ENCODE measurements at places on chromosomes 6 and 20.
A peak's percentile ranks its signal among the peaks of the same experiment; 100 is the strongest.

GRCh38 chr6:170225852-170226417 is 64.9 kb downstream of the DLL1 start:
- DNase-seq, result no peak

DNA sequence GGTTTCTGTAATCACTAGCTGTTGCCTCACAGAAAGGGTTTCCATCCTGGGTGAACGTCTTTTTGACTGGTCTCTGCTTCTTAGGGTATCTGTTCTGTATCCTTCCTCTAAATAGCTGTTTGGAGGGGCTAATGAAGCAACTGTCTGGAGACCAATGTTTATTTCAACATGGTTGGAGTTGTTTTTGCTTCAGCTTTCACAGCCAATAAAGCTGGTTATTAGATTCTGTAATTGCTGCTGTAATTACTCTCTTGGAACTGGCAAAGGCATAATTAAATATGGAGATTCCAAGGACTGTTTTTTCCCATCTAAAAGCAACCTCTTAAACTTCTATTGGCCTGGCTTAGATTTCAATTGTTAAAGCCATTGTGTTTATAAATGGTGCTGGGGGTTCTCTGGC is 31.9 kb downstream of the CHMP4B start:
- DNase-seq, result no peak

DNA sequence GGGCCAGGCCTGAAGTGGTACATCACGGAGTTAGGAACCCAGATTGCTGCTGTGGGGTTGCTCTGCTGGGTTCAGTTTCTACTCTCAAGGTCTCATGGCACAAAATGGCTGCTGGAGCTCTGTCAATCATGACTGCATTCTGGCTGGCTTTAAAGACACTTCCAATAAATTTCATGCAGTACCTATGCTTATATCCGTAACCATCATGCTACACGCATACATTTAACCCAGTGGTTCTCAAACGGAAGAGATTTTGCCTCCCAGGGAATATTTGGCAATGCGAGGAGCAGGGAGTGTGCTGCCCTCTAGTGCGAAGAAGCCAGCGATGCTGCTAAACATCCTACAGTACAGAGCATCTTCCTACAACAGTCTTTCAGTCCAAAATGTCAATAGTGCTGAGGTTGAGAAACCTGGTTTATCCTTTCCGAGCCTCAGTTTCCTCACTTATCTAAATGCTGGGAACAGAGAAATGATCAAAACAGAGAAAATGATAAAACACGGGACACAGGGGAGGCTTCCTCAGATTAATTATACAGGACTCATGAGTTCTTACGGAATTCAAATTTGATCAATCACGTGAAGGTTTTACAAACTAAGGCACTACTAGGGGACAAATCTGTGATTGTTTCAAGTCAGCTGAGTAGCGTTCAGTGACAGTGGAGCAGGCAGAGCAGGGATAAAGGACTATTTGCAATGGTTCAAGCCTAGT is 9.6 kb upstream of the SLC2A10 start:
- no peak for DNase-seq

DNA sequence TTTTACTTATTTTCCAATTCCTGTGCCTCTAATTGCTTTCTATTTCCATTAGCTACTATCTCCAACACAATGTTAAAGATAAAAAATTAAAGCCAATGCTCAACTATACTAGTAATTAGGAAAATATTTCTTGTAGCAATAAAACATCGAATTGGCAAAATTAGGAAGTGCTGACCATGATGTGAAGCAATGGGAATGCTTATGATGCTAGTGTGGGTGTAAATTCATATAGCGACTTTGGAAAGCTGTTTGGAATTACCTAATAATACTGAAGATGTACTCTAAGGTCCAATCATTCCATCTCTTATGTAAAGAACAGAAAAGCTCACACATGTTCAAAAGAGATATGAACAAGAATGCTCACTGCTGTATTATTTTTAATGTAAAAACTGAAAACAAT is 78.2 kb downstream of the UBE3D start:
- no peak for DNase-seq

GRCh38 chr20:39880890-39881289 is 808.1 kb downstream of the MAFB start:
- DNase-seq, result no peak

DNA sequence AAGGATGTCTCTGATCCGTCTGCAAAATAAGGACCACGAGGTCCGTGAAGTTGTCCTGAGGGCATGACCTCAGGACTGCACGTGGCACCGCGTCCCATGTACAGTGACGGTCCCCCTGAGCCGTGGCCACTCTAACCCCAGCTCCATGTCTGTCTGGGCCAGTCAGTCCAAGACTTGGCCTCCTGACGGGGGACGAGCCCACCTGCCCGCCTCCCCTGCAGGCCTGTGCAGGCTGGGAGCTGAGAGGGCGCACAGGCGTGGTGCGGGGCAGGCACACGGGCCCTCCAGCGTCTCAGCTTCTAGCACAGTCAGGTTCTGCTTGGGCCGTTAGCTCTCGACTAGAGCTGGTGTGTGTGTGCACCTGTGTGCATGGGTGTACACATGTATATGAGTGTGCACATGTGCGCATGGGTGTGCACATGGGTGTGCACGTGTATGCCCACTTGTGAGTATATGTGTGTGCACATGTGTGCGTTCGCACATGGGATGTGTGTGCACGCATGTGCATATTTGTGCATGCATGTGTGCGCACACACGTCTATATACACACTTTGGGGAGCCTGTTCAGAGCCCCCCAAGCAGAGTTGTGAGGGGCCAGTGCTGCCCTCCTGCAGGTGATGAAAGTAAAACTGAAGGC is 307.0 kb downstream of the TAF4 start:
- no peak for DNase-seq

DNA sequence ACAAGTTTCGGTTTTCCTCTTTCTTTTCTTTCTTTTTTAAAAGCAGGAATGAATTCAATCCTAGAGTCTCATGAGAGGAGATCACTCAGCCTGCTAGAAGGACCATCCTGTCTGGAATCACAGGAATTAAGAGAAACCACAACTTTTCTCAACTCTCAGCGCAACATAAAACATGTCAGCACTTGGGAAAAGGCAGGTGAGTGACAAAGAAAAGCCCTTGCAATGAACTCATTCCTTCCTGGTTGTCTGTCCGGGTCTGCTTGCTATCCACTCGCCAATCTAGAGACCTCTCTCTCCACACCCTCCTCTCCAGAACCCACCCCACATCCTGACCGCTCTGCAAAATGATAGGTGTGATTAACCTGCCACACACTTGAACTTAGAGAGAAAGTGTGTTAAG is 253.8 kb downstream of the LY86 start:
- no peak for DNase-seq

GRCh38 chr20:39117491-39117890 is 155.3 kb downstream of the DHX35 start:
- DNase-seq, result no peak

DNA sequence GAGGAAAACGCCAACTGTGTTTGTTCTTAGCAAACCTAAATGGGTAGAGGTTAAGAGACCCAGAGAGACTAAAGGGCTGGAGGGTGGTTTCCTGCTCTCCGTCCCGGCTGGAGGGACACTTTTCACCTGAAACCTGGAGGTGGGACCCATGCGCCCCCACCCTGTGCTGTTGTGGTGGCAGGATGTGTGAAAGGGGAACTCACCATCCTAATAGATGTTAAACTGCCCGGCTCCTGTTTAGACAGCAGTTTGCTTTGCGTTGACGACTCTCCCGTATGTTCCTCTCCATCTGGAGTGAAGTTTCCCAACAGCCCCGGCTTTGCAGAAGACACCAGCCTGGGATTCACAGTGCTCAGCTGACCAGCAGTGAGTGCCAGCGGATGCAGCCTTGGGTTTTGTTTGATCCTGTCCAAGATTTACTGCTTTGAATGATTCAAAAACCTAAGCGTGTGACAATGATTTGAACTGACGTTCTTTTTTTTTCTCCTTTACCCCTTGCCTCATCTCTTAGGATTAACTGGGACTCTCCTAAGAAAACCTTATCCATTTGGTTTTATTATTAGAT is 66.0 kb downstream of the CDH4 start:
- no peak for DNase-seq

- no peak for DNase-seq
Observed at GRCh38 chr6:133855276-133855990, 33.5 kb upstream of the TCF21 start.

DNA sequence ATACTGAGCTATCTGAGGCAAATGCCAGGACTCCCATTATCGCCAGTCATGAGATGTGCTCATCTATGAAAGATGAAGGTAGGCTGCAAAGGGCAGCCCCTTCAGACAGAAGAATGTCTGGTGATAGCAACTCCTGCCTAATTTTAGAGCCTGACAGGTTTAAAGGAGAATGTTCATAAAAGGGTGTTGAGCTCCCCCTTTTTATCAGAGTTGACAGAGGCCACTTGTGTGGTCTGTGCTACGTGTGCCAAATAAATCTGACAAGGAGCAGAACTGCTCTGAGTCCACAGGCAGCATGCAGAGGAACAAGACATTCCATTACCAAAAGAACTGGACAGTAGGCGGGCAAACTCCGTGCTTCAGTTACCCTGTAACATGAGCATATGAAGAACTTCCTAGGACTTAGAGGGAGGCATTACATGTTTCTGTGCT is 101.8 kb downstream of the PREP start:
- DNase-seq, result no peak

GRCh38 chr6:28537065-28537464 is 11.4 kb downstream of the GPX5 start:
- DNase-seq, result peak; percentile 24

GRCh38 chr6:44040786-44041185 is 86.5 kb downstream of the MRPL14 start:
- no peak for DNase-seq

GRCh38 chr20:47118641-47119040 is 224.0 kb downstream of the EYA2 start:
- DNase-seq, result no peak

- no peak for DNase-seq
Observed at GRCh38 chr6:122872311-122872710, 83.3 kb downstream of the SMPDL3A start.

DNA sequence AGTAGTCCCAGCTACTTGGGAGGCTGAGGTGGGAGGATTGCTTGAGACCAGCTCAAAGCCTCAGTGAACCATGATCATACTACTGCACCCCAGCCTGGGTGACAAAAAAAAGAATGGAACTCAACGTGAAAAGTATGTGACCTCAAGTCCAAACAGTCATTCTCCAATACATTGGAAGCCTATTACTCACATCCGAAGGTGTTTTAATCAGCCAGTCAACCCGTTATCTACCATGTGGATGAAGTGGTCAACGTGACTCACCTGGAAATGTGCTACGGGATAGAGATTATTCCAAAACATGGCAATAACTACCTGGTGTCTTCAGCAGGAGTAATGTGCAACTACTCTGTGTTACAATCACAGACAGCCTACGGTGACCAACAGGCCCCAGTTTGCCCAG is 85.8 kb upstream of the TOP1 start:
- no peak for DNase-seq

- DNase-seq, result no peak
Observed at GRCh38 chr20:15240801-15241200, 903.4 kb upstream of the FLRT3 start.

DNA sequence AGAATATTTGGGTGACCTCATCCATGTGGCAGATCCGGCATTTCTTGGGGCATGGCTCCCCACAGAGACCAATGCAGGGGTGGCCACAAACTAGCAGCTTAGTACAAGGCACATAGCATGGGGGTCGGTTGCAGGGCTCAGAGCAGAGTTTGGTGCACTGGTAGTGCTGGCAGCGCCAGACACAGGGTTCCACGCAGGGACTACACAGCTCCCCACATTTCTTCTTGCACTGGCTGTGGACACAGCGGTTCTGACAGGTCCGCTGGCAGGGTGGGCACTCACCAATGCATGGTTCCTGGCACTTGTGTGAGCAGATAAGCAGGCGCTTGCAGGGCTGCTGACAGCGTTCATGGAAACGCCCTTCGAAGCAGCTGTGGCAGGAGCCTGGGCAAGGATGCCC is 29.1 kb downstream of the DDX27 start:
- no peak for DNase-seq

- DNase-seq, result no peak
Observed at GRCh38 chr20:34544109-34544796, 14.3 kb upstream of the MAP1LC3A start.

DNA sequence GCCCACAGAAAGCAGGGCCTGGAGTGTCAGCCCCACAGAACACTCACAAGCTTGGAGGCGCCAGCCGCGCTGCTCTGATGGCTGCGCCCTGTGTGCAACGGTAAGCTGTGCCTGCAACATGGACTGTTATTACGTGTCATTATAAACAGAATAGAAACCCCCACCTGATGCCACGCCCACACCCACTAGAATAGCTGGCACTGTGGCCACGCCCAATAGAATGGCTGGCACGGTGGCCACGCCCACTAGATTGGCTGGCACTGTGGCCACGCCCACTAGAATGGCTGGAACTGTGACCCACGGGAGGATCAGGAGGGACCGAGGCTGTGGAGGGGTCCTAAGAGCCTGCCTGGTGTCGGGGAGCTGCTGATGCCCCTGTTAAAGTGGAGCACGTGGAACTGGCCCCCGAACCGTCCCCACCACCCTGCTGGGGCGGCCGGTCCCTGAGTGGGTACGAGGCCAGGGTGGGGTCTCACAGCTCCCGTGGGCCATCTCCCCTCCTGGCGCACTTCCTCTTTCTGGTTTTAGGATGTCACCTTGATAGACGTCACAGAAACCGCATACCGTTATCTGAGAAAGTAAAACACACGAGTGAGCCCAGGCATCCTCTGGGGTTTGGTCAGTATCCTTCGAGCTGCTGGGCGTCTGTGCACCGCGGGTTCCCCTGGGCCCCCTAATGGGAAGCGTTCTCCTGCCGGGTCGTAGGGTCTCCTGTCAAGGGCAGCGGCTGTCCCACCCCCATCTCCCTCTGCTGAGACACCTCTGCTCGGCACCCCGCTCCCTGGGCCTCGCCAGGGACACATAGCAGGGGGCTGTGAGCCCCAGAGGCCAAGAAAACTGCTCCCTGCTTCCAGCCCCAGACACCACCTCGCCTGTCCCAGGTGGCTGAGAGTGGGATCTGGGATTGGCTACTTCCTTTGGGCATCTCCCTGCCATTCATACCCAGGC is 25.4 kb downstream of the SLC17A9 start:
- DNase-seq, result no peak

- DNase-seq, result no peak
Observed at GRCh38 chr6:170460641-170461040, 92.5 kb downstream of the PSMB1 start.

- no peak for DNase-seq
Observed at GRCh38 chr20:21503345-21503744, 10.5 kb downstream of the NKX2-2 start.

DNA sequence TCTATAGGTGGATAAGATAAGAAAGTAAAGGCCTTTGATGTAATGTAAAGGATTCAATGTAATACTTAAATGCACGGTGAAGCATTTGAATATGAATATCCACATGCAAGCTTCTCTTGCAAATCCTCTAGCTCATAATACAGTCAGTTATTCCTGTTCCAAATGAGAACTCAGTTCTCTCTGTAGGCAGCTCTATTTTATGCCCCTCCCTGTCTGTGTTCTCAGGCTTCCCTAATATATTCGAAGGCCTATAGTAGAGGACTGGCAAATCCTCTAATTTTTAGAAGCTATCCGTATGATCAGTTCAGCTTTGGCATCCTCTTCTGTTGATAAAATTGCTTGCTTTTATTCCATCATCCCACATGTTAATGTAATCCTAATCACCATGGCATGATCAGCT is 200.2 kb downstream of the UBE3D start:
- no peak for DNase-seq

- DNase-seq, result no peak
Observed at GRCh38 chr6:16698162-16698533, 63.1 kb downstream of the ATXN1 start.

All from putamen (tissue), 1 donor.